ENCODE measurements at places on chromosomes 13 and 19.

DNA sequence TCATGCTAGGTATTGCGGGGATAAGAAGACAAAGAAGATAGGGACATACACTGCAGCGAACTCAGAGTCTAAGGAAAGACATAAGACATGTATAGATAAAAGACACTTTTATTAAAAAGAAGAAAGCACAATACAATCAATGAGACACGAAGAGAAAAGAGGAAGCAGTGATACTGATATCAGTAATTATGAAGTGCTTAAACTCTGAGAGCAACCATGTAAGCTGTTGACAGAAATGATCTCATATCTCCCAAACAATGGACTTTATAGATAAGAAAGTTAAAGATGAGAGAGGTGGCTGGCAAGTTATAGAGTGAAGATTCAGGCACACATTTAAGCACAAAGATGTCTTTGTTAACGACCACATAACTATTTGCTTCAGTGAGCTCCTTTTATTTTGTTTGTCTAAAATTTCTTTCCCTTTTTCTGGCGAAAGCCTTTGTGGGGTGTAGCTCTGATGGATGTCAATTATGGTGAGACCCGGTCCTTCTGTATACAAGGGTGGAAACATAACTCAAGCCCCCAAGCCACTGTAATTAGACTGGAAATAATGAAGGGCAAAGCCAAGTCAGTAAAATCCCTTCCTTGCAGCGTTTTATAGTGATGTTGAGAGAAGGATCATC is 818.0 kb upstream of the SLC10A2 start:
- ATAC-seq, result no peak

GRCh38 chr19:41014643-41015042 is 23.6 kb downstream of the CYP2B6 start:
- no peak for ATAC-seq

GRCh38 chr19:35179830-35180229 is 25.3 kb downstream of the FXYD5 start:
- no peak for ATAC-seq

DNA sequence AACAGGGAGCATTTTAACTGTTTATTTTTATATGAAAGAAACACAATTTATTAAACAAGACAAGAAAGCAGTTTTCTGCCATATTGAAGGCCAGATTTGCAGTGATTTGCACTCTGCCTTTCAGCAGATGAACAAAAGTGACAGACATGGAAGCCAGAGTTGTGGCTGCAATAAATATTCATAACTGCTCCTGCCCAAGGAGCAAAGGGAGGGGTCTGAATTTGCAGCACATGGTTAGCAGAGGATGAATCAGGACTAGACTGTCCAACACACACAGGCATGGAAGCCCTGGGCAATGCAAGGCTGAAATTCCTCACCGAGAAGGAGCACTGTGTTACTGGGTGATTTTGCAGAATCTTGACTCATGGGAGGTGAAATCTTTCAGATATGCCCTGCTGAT is 418.2 kb downstream of the DCT start:
- ATAC-seq, result peak; percentile 89

DNA sequence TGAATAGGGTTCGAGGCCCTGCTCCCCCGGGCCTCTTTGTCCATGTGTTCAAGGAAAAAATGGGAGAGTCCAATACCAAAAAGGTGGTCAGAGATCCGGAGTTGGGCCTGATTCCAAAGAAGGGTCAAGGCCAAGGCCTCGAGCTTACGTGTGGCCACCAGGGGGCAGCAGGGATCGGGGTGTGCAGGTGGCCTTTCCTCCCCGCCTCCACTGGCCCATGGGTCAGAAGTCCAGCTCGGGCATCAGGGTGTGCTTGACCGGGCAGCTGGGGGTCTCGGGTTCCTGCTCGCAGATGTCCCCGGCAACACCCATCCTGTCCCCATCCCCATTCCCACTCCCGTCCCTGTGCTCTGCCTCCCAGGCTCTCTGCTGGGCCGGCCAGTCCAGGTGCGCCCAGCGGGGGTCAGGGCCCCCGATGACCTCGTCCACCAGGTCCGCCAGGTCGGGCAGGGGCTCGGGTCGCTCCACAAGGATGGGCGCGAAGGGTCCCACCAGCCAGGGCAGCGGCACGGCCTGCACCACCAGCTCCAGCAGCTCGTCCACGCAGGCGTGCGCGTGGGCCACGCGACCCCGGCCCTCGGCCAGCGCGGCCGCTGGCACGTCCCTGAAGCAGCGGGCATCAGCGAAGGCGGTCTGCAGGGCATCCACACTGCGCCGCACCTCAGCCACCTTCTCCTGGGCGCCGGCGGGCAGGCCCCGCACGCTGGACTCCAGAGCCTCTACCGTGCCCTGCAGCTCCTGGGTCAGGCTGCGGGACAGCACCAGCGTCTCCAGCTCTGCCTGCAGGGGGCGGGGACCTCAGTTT is 5.2 kb upstream of the PLIN4 start:
- peak; percentile 52 for ATAC-seq

GRCh38 chr13:75938811-75939560 is 302.9 kb downstream of the LMO7 start:
- ATAC-seq, result no peak

DNA sequence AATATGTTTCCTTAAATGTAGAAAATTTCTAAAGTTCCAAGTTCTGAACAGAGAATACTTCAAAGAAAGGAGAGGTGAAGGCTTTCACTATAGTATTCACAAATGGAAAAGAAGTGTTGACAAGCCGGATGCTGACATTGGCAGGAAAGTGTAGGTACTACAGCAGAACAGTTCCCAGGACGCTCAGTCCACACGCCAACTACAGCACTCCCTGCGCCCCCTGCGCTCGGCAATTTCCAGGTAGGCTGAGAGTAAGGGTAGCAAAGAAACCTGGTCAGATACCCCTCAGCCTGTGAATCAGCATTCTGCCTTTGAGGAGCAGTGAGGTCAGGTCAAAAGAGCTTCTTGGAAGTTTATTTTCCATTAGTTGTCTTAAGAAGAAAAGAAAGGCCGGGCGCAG is 115.3 kb downstream of the NALCN start:
- no peak for ATAC-seq

- ATAC-seq, result peak; percentile 77
These were observed 12.2 kb downstream of the BRD4 start for GRCh38 chr19:15320116-15320515.
